ENCODE measurements at places on chromosomes 7 and 10.

GRCh38 chr10:71161425-71161824, 50.9 kb upstream of the UNC5B start:
- no peak for DNase-seq

DNA sequence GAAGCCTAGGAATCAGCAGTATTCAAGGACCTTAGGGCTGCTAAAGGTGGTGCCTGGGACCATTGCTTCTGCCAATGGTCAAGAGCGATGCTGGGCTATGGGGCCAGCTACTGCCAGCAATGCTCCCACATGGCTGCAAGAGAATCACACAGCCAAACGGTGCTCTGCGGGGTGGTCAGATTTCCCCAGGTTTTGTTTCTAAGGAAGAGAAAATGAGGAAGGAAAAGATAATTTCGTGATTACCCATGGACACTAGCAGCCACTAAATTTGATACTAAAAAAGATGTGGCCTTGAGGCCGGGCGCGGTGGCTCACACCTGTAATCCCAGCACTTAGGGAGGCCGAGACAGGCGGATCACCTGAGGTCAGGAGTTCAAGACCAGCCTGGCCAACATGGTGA, 83.0 kb downstream of the LYZL2 start:
- no peak for DNase-seq

- no peak for DNase-seq
Measured at GRCh38 chr7:32170838-32171237, 100.6 kb upstream of the PDE1C start.

DNA sequence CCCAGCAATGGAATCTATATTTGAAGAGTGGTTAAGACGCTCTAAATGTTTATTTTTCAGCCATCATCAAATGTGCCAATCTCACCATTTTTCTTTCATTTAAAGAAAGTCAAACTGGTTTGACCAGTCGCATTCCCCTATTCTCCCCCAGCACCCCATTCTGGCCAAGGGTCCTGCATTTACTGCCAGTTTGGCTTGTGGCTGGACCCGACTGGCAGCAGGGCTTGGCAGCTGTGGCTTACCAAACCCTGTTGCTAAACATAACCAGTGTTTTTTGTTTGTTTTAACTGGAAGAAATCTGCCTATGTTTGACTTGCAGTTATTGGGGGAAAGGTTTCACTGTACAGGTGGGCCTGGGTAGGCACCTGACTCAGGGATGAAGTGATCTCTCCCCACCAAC, 116.3 kb downstream of the CYP26A1 start:
- no peak for DNase-seq

DNA sequence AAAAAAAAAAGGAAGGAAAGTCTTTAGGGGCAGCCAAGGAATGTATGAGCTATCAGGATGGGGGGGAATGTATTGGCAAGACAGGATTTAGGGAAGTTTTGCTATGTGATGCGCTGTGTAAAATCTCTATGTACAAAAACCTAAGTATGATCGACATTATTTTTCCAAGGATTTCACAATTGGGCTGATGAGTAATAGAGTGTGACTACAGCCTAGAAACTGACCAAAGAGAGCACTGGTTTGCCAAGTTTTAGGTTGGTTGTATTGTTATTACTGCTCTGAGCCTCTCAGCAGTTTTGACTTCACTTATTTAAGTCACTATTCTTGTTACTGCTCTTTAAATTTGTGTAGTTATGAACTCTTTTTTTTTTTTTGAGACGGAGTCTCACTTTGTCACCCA, 107.3 kb downstream of the NRCAM start:
- DNase-seq, result peak; percentile 27

- no peak for DNase-seq
Measured at GRCh38 chr10:7188456-7189050, 222.3 kb downstream of the SFMBT2 start.

GRCh38 chr7:111394891-111395290, 167.4 kb downstream of the IMMP2L start:
- DNase-seq, result no peak

GRCh38 chr10:3775696-3776551, 9.1 kb downstream of the KLF6 start:
- DNase-seq, result peak; percentile 15

DNA sequence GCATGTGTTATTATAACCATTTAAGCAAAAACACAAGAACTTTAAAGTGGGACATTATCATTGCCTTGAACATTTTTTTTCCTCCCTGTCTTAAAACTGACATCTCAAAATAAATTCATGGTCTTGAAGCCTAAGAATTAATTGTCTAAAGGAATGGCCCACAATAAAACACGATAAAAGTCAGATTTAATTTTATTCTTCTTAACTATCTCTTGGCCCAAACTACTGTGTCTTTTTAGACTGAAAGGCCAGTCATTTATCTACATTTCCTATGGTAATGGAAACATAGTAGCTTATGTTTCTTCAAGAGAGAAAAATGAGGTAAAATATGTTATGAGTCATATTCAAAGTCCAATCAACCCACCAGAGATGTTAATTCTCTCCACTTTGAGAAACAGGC, 24.4 kb upstream of the ETV1 start:
- no peak for DNase-seq

GRCh38 chr7:81908220-81908619, 138.4 kb upstream of the HGF start:
- no peak for DNase-seq

DNA sequence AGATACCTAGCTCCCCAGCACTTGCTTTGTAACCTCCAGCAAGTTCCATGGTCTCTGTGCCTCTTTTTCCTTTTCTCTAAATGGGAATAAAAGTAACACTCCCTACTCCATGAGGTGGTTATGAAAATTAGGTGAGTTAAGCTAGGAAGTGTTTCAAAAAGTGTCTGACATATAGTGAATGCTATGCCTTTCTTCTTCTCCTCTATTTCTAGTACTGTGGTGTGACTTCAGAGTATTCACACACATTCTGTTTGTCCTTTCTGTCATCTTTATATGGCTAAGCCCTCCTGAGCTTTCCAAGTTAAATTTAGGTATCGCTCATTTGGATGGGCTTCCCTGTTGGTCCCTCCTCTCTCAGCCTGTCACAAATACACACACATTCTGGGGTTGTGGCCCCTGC, 229.7 kb downstream of the EXOC4 start:
- no peak for DNase-seq

DNA sequence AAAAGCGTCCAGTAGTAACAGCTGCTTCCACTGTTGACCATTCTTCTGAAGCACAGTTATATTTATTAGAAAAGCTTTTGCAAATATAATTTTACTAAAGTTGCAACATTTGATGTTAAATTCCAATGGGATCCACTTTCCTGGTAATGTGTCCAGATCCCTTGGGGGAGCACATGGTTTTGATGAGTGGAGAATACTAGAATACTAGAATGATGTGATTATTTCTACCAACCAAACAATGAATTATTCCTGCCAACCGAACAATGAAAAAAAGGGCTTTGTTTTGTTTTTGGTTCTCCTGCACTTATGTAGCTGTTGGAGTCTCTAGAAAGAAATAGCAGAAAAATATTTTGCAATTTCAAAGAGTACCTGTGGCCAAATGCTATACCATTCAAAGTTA, 59.1 kb downstream of the BPGM start:
- DNase-seq, result no peak

- peak; percentile 27 for DNase-seq
Measured at GRCh38 chr7:122143376-122143750, 686 bp downstream of the AASS start.

DNA sequence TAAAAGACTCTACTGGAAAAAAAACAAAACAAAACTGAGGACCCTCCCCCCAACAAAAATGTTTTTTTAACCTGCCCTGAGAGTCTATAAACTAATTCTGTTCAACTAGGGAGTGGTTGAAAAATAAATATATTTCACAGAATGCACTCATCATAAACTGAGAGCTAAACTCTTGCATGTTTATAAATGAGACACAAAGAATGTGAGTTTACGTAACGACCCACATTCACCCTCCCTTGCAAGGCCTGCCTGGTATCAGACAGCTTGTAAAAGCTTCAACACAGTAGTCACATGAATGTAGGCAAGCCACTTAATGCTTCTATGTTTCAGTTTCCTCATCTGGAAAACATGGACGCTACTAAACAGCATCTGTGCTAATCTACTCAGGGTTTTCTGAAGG, 50.3 kb downstream of the JAZF1 start:
- DNase-seq, result peak; percentile 65

GRCh38 chr7:55641811-55642210, 69.5 kb upstream of the VOPP1 start:
- no peak for DNase-seq

- DNase-seq, result no peak
Measured at GRCh38 chr7:7867846-7868571, 100.6 kb upstream of the GLCCI1 start.

- peak; percentile 27 for DNase-seq
Measured at GRCh38 chr10:69965919-69966662, 86.6 kb upstream of the MACROH2A2 start.

GRCh38 chr10:90865401-90865800, 6.4 kb upstream of the RPP30 start:
- DNase-seq, result peak; percentile 37

GRCh38 chr7:19026888-19027287, 90.5 kb downstream of the TWIST1 start:
- no peak for DNase-seq

GRCh38 chr7:111840528-111840927, 278.2 kb upstream of the IMMP2L start:
- no peak for DNase-seq

Data from AG08396 (cell line).